GM20000 (cell line): ENCODE measurements at places on chromosomes 13 and 19.

DNA sequence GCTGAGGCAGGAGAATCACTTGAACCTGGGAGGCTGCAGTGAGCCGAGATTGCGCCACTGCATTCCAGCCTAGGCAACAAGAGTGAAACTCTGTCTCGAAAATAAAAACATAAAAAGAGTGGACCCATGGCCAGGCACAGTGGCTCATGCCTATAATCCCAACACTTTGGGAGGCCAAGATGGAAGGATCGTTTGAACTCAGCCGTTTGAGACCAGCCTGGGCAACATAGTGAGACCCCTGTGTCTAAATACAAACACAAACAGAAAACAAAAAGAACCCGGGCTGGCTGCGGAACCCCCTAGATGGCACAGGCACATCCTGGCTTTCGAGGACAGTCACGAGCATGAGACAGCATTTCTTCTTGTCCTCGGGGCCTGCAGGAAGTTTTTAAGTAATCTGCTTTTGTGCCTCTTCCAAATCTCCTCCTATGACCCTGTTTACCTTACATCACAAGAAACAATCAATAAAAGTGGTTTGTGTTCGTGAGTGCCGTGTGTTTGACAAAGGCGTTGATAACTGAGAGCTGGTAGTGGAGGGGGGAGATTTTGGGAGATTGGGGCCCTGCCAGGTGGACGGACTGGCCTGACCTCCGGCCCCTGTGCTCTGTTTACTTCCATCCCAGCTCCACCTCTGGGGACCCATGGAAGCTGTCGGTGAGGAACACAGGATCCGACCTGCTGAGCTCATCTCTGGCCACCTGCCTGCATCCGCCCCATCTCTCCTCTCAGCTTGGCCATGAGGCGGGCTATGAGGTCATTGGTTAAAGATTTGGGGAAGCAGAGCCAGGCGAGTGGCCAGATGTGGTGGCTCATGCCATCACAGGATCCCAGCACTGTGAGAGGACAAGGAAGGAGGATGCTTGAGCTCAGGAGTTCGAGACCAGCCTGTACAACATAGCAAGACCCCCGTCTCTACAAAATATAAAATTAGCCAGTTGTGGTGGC, 5.9 kb upstream of the GDF15 start:
- DNase-seq: no peak

DNA sequence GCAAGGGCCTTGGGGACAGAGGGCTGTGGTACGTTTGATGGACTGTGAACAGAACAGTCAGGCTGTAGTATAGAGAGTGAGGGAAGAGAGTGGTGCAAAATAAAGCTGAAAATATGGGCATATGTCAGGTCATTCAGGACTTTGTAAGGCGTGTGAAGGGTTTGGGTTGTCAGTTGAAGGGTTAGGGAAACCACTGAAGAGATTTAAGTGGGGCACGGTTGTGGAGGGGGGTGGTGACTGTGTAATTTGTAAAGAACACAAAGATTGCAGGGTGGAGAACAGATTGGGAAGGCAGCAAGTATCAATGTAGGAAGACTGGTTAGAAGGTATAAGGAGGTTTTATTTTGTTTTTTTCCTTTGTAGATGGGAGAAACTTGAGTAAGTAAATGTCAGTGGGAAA, 349.8 kb downstream of the DLEU7 start:
- no peak for DNase-seq

DNA sequence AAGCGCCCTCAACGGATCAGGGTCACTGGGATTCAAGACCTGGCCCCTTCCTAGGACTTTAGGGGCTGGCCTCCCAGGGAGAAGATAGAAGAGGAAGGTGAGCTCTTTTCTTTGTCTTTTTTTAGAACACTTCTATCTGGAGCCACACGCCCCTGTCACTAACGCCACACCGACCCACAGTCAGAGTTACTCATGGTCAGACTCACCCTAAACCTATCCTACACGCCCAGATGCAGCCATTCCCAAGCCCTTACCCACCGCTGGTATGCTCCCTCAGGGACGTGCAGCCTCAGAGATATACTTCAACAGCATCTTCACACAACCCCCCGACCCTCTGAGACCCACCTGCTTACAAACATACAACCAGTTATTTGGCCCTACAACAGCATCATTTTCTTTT, 29.9 kb upstream of the MUC16 start:
- DNase-seq: no peak

DNA sequence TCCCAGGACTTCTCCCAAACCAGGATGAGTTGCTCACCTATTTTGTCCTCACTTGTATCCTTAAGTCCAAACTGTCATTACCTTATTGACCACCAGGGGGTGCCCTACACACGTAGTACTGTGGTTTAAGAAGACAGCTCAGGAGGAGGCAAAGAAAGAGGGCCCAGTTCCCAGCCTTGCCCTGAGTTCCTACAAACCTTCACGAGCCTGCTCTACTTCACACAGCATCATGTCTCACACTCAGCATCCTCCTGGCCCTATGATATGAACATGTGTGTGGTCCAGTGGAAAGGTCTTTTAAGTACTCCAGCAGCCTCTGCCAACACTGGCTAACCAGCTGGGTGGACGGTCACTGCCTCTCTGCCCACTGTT, 8.1 kb upstream of the ZNF784 start:
- peak; percentile 66 for DNase-seq

DNA sequence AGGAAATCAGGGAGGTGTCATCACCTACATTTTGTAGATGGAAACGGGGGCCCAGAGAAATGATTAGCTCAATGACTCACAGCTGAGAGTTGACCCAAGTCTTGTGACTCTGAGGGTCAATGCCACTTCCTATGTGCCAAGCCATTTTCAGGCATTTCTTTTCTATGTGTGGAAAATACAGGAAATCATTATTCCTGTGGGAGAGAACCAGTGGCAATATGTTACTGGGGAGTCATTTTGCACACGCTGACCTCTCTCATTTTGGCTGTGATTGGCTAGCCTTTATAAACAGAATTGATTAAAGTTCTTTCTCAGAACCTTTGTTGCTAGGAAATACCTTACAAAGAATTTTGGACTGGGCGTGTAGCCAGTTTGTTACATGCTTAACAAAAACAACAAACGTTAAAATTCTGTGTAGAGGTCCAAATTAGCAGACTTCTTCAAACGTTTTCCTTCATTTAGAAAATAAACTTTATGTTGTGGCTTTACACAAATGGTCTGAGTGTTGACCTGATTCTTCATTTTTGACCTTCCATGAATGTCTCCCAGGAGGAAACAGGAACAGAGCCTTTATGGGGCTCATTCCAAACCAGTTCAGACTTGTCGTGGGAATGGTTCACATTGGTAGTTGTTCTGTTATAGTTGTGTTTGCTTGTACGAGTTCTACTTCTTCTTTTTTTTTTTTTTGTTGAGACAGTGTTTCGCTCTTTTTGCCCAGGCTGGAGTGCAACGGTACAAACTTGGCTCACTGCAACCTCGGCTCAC, 11.4 kb downstream of the PCCA start:
- no peak for DNase-seq

GRCh38 chr13:84651288-84651687, 769.0 kb upstream of the SLITRK1 start:
- no peak for DNase-seq

DNA sequence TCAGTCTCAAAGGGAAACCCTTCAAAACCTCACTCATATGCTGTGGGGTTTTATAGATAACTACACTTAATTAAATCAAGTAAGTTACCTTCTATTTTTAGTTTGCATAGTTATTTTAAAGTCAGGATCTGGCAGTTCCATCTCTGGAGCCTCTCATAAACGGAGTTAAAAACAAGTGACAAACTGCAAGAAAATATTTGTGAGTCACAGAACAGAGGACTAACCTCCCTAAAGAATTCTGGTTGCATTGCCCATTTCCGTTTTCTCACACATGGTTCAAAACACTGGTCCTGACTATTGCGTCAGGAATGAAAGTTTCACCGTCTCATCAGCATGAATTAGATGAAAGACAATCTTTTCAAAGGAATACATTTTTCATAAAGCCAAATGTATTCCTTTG, 10.6 kb downstream of the RXFP2 start:
- DNase-seq: no peak

- peak; percentile 52 for DNase-seq
These were observed 1.8 kb upstream of the CEACAM8 start for GRCh38 chr19:42596391-42597072.

DNA sequence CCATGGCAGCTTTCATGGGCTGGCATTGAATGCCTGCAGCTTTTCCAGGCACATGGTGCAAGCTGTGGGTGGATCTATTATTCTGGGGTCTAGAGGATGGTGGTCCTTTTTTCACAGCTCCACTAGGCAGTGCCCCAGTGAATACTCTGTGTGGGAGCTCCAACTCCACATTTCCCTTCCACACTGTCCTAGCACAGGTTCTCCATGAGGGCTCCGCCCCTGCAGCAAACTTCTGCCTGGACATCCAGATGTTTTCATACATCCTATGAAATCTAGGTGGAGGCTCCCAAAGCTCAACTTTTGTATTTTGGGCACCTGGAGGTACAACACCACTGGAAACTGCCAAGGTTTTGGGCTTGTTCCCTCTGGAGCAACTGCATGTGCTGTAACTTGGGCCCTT, 450.6 kb downstream of the LMO7 start:
- DNase-seq: no peak
